ENCODE measurements at places on chromosomes 5 and 9. TPM values are rescaled to one million over a fixed set of nuclear protein-coding genes. Genes with fewer than 3 reads are reported as not detected.

DNA sequence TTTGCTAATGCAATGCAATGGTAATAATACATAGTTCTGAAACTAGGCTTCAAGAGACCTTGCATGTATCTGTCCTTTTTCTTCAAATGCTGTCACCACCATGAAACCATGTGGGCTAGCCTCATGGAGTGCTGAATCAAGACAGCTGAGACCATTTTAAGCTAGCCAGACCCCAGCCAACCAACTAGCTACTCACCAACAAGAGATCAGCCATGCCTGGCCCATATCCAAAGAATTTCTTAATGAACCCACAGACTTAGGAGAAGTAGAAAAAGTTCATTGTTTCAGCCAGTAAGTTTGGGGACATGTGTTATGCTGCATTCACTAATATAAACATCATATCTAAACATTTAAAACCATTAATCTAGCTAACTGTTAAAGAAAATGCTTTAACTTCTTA, 139.8 kb upstream of the EDIL3 start:
- no peak for DNase-seq

DNA sequence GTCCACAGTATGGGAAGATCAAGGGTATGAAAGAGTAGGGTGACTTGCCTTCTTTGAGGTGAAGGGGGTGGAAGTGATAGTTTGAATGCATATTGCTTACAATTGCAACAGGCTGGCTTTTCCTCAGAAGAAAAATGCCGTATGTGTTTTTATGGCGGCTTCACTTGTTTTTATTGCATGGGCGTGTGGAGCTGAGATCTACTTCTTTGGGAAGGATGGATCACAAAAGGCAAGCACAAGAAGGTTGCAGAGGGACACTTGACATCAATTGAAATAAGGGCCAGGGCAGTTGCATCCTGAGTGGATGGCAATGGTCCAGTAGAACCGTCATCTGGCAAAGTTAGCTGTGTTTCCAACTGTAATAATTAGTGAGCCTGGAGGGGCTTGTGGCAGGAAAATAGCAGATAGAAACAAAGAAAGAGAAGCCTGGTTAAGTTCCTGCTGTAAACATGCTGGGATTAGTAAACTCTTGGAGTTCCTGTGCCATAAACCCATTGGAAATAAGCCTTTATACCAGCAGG, 138.4 kb downstream of the NTRK2 start:
- no peak for DNase-seq

DNA sequence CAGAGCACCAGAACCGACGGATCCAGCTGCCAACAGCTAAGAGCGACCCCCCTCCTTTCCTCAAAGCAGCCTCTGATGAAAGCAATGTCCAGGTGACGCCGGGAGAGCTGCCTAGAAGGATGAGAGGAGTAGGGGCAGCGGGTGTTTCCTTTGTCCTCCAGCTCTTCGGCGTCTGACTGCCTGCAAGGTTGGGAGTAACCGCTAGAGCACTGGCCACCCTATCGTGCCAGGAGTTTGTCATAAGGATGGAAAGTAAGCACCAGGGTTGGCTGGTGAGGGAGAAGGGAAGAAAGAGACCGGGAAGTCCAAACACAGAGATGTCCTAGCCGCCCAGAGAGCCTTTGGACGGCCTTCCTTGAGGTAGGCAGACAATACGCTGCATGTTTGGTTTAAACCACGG, 10.8 kb downstream of the MRPL36 start:
- DNase-seq: no peak

DNA sequence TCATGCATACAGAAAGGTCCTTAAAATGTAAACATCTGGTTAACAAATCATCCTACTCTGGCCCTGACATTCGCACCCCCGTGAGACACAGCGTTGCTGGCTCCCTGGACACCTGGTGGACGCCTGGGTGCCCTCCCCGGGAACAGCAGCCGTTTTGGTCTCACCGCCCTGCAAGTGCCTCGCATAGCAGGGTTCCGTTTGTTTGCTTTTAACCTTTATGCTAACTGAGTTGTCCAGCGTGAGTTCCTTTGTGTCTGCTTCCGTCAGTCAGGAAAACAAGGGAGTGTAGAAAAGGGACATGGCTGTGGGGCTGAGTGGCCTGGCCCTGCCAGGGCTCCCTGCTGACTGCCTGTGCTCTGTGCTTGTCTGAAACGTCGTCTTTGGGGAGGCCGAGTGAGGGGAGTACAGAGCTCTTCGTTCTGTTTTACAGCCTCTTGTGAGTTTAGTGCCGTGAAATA, 91.8 kb upstream of the CACNA1B start:
- no peak for DNase-seq

DNA sequence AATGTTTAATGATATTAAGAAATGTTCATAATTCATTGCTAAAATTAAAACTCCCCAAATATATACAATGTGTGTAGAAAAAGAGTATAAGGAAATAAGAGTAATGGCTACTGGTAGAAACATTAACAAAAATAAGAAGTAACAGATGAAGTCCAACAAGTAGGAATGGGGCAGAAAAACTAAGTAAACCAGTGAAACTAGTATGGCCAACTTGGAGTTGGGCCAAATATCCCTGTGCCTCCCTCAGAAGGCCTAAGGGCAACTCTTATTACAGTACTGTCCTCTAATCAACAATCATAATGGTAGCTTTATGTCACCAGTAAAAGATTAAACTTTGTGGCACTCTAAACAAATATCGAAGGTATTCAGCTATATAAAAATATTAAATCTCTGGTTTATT, 93.5 kb downstream of the SSBP2 start:
- no peak for DNase-seq

- no peak for DNase-seq
Observed at GRCh38 chr5:169652057-169652456, 15.0 kb downstream of the DOCK2 start.

GRCh38 chr5:111636736-111637135, 120.3 kb downstream of the NREP start:
- no peak for DNase-seq

DNA sequence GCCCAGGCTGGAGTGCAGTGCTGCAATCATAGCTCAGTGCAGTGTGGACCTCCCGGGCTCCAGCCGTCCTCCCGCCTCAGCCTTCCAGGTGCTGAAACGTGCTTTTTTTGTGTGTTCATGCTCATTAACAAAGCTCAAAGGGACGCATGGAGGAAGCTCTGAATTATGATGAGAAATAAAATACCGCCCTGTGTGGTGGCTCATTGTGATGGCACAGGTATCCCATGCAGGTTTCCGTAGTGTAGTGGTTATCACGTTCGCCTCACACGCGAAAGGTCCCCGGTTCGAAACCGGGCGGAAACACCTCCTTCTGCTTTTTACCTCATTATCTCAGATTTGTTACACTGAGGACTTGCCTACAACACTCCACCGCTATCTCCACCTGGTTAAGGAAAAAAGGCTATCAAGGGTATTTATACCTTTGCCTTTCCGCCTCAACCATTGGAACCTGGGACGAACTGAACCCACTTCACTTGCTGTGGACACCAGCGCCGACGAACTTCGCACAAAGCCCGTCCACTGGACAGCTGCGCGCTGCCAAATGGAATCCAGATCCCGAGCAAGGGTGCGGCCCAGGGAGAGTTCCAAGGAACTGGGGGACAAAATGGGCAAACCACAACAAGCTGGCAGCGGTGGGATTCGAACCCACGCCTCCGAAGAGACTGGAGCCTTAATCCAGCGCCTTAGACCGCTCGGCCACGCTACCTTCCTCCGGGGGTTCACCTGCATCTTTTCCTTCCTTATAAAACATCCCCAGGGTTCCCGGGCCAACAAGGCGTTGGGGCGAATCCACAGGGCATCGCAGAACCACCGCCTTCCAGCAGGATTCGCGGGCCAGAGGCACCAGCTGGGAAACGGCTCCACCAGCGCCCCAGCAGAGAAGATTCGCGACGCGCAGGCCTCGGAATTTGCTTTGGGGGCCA, 26.3 kb downstream of the OR2V2 start:
- DNase-seq: no peak

DNA sequence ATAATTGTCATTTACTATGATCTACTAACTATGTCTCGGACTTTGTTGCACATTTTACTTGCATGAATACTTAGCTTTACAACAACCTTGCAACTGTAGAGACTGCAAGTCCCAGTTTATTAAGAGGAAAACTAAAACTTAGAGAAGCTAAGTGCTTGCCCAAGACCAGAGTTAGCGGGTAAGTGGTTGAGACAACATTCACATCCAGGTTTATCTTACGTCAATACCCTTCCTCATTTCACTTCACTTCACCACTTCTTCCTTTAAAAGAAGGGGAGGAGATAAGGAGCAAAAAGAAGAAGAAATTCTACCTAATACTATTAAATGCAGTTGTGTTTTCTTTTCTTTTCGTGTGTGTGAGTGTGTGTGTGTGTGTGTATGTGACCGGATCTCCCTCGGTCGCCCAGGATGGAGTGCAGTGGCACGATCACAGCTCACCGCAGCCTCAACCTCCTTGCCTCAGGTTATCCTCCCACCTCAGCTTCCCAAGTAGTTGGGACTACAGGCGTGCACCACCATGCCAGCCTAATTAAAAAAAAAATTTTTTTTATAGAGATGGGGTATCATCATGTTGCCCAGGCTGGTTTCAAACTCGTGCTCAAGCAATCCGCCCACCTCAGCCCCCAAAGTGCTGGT, 37.4 kb downstream of the MEGF9 start:
- DNase-seq: no peak

The PTGDS gene
- 1.7 TPM for total RNA-seq

The CETN3 gene
- 27.6 TPM for total RNA-seq

The FAM221B gene
- total RNA-seq: 1.1 TPM

The ASPN gene
- not detected for total RNA-seq

Measured in type B pancreatic cell (in vitro differentiated cells).